ENCODE measurements at places on chromosomes 7 and 10.

GRCh38 chr10:13690281-13690825 is 103.6 kb downstream of the PRPF18 start:
- DNase-seq, result no peak

- no peak for DNase-seq
Measured at GRCh38 chr7:54964136-54964535, 54.7 kb upstream of the EGFR start.

GRCh38 chr7:31109751-31110150 is 57.6 kb downstream of the ADCYAP1R1 start:
- no peak for DNase-seq

DNA sequence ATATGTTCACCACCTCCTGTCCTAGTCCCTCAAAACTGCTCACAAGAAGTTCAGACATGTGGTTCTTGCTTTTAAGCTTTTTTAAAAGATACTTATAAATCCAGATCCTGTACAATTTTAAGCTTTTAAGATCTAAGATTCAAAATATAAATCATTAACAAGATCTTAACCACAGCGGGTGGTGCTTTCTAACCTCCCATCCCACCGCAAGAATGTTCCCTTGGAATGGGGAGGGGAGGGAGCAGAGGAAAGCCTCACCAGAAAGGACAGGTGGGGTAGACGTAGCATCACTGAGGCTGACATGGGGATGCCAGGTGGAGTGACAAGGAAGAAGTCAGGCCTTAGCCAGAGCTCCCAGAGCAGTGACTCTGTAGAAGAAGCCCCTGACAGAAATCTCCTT is 133.5 kb downstream of the C1GALT1 start:
- no peak for DNase-seq

GRCh38 chr10:95767884-95768556 is 12.1 kb downstream of the ENTPD1 start:
- DNase-seq, result no peak

GRCh38 chr10:130804778-130805634 is 506.5 kb downstream of the TCERG1L start:
- no peak for DNase-seq

DNA sequence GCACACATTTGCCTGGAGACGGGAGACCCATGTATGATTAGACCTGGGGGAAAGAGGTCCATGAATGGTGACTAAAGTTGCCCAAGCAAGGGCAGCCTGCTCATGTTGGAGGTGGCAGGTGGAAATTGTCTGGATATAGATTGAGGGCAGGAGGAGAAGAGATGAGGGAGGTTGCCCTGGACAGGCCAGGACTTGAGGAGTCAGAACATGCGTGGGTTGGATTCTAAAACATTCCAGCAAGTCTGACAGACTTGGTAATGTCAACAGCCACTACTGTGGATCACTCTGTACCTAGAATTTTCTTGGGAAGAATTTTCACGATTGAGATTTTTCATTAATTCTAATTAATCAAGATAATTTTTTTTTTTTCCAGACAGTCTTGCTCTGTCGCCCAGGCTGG is 19.1 kb upstream of the SVOPL start:
- DNase-seq, result no peak

- no peak for DNase-seq
Measured at GRCh38 chr7:110888641-110889040, 202.3 kb upstream of the LRRN3 start.

DNA sequence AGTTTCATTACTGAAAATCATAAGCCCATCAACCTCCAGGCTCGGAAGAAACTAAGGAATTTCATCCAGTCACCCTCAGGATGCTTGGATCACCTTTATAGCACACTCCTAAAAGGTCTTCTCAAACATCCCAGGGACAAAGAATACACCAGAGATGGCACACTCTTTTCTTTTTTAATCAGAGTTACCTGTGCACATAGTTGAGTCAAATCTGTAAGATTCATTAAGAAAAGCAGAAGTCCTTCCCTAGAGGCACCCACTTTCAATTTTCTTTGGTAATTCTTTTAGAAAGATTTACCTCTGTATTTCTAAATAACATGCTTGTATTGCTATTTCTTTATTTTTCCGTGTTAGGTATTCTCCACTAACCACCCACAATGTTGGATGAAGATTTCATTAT is 50.6 kb upstream of the IL6 start:
- DNase-seq, result no peak

GRCh38 chr7:45081670-45081974 is 7.1 kb downstream of the NACAD start:
- DNase-seq, result no peak
